ENCODE measurements at places on chromosomes 2 and 18.

DNA sequence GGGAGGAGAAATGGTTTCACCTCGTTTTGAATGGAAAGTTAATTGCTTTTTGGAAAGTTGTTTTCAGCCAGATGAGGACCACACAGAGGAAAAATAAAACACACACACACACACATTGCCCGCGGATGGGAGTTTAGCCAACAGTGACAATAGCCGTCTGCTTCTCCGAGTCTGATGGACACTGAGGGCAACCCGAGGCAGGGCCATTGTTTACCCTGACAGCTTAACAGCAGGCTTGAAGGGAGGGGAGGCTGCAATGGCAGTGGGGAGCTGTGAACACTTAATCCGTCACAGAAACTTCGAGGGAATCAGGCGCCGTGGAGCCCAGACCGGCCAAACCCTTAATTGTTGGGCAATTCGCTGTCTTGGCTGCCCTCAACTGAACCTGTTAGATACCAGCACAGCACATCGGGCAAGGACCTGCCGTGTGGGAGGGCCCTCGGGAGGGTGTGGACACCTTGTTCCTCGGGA, 145.9 kb downstream of the ACKR3 start:
- H3K4me1 ChIP-seq: no peaks in the 10 kb centered on the region
- H3K36me3 ChIP-seq: no peaks in the 10 kb centered on the region
- no peak overlapping the region for H3K4me3 ChIP-seq
- DNase-seq: no peak

DNA sequence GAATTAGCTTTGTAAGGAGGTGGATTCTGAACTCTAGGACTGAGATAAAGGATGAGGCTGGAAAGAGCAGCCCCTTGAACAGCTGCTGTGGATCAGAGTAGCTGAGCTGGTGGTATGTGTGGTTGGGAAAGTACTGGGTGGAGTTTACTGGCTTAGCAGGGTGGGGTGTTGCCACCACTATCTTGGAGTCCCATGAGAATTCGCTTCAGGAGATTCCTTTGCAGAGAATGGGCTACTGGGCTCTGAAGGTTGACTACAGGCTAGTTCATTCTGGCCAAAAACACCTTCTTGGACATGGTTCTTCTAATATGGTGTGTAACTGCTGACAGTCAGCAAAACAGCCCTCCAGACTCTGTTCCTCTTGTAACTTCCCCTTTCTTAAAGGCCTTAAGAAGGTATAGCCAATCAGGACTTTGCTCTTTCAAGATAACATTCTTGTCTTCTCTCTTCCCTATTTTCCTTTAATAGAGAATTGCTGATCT, 52.7 kb downstream of the TET3 start:
- no peak for DNase-seq
- peaks cover 73% of the 10 kb centered on the region for H3K4me1 ChIP-seq
- H3K36me3 ChIP-seq: no peaks in the 10 kb centered on the region
- H3K4me3 ChIP-seq: peak overlapping the region; percentile 1
- peak overlapping the region; percentile 64 for H3K27ac ChIP-seq

GRCh38 chr2:149860276-149860921, 272.8 kb upstream of the MMADHC start:
- H3K4me3 ChIP-seq: no peak overlapping the region
- H3K36me3 ChIP-seq: no peaks in the 10 kb centered on the region
- no peaks in the 10 kb centered on the region for H3K27me3 ChIP-seq
- H3K4me1 ChIP-seq: no peaks in the 10 kb centered on the region

DNA sequence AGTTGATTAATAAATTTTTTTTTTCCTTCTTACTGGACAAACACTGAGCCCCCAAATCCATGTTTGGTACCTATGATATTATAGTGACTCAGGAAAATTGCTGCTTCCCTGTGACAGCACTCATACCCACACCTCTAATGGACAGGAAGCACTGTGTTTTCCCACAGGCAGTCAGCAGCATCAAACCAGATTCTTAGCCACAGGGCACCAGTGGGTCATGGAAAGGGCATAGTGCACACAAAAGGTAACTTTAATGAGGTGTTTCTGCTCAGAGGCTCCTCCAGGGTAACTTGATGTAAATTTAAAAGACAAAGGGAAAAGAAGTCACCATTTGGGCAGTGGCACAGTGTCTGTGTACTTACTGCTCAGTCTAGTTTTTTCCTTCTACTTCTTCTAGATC, 34.1 kb downstream of the SERPINB11 start:
- no peak overlapping the region for H3K27ac ChIP-seq
- H3K36me3 ChIP-seq: no peaks in the 10 kb centered on the region
- no peaks in the 10 kb centered on the region for H3K27me3 ChIP-seq
